ENCODE measurements at places on chromosomes 1 and 21.

DNA sequence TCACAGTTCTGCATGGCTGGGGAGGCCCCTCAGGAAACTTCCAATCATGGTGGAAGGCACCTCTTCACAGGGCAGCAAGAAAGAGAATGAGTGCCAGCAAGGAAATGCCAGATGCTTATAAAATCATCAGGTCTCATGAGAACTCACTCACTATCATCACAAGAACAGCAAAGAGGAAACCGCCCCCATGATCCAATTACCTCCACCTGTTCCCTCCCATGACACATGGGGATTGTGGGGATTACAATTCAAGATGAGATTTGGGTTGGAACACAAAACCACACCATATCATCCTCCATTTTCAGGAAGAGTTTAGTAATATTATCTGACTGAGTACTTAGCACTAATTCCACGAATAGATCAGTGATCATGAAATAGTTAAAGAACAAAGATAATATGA lies 244.2 kb downstream of the LMO4 start:
- DNase-seq = no peak

DNA sequence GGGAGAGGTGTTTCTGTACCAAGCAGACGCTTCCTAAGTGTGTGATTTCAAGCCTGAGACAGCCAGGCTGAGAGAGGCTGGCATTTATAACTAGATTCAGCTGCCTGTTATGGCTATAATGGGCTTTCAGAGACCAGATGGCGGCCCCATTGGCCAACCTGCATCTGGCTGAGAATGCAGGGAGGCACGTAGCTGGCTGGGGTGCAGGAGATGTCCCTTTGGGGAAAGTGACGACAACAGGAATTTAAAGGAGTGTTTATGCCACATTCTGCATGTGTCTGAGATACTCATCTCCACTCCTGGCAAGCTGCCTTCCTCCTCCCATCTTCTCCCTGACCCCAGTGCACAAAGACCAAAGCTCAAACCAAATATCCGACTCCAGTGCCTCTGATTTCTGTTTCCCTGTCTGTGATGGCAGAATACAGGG lies 21.3 kb upstream of the CCDC190 start:
- DNase-seq = no peak

DNA sequence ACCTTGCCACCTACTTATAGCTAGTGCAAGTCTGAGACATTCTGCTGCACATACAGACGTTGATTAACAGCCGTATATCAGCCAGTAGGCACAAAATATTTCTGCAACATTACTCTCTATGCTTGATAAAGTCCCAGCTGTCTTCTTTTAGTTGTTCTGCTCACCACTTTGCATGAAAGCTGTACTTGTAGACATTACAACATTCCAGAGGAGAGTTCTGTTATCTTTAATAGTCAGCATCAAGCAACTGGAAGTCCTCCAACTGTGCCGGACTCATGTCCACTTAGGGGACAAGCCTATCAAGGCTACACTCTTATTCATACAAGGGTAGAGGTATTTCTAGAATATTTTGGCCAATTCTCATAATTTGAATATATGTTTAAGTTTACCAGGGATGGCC lies 50.0 kb downstream of the CACHD1 start:
- no peak for DNase-seq

- no peak for DNase-seq
Measured at GRCh38 chr1:209506101-209506500, 77.4 kb upstream of the CAMK1G start.

DNA sequence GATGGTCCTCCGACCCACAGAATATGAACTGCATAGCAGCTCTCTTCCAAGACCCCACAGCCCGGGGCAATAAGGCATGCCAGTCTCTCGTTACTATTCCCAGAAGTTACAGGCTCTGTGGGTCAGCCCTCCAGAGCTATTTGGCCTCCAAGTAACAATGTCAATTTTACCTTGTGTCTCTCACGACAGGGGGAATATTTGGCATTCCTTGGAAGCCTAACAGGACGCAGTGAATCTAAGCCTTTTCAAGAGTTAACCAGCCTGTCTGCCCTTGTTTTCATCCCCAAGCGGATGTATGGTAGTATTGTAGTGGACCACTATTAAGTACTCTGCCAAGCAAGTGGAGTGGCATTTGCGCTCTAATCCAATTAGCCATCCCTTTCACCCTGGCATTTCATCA lies 24.4 kb upstream of the GNG4 start:
- no peak for DNase-seq

- no peak for DNase-seq
Measured at GRCh38 chr1:57901208-57901919, 477.5 kb upstream of the DAB1 start.

- no peak for DNase-seq
Measured at GRCh38 chr1:202708456-202709275, 1.6 kb downstream of the SYT2 start.
